ENCODE measurements at places on chromosomes 11 and 22.

DNA sequence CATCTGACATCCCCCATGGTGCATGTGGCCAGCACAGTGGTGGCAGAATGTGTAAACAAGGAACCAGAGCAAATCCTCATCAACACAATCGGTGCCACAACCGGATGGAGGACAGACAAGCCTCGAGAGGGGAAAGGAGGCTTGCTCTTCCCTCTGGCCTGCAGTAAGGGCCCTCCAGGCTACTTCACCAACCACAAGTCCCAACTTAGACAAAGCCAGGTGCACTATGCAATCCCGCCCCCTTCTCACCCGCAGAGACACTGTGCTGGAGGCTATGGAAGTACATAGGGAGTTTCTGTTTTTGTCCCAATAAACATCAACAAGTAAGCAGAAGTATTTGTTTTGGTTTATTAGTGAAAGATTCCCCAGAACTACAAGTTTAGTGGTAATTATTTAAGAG, 54.3 kb downstream of the SPATA19 start:
- DNase-seq = no peak

GRCh38 chr11:127070808-127071207, 70.2 kb upstream of the KIRREL3 start:
- no peak for DNase-seq

DNA sequence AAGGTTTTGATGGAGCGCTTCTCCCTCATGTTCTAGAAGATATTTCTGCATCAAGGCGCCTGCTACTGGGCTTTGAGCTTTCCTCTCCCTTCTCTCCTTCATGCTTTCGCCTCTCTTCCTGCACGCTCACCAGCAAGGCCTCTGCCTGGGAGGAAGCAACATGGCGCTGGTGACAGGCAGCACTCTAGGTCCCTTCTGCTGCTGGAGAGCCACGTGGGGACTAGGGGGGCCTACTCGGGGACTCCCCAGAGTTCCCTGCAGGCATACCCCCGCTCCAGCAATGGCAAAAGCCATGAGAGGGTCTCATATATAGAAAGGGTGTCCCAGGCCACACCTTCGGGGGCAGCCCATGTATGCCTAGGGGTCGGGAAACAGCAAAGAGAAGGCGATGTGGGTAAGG, 49.7 kb downstream of the GRIK4 start:
- DNase-seq = no peak

DNA sequence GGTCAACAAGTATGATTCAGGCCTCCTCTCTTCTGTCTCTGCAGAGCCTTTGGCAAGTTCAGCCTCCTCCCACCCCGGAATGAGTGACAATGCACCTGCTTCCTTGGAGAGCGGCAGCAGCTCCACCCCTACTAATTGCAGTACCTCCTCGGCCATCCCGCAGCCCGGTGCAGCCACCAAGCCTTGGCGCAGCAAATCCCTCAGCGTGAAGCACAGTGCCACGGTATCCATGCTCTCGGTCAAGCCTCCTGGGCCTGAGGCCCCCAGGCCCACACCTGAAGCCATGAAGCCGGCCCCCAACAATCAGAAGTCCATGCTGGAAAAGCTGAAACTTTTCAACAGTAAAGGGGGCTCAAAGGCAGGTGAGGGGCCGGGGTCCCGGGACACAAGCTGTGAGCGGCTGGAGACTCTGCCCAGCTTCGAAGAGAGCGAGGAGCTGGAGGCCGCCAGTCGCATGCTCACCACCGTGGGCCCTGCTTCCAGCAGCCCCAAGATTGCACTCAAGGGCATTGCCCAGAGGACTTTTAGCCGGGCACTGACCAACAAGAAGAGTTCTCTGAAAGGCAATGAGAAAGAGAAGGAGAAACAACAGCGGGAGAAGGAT, 220.6 kb downstream of the NAV2 start:
- no peak for DNase-seq

DNA sequence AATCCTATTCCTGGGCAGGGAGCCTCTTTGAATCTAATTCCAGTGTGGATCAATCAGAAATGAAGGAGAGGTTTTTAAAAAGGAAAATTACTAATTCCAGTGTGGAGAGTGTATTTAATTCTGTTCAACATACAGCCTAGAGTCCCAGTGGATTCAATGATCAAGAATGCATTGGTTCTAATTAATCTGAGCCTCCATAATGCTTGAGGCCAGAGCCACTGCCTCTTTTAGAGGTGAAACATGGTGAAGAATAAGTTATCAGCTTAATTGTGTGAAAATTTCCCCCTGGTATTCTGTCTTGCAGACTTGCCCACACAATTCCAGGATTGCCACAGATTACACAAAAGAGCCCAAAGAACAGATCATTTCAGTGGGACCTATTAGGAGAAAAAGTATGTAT, 87.7 kb downstream of the TECTA start:
- DNase-seq = no peak

- DNase-seq = no peak
Measured at GRCh38 chr22:23849009-23850006, 8.4 kb upstream of the SLC2A11 start.

DNA sequence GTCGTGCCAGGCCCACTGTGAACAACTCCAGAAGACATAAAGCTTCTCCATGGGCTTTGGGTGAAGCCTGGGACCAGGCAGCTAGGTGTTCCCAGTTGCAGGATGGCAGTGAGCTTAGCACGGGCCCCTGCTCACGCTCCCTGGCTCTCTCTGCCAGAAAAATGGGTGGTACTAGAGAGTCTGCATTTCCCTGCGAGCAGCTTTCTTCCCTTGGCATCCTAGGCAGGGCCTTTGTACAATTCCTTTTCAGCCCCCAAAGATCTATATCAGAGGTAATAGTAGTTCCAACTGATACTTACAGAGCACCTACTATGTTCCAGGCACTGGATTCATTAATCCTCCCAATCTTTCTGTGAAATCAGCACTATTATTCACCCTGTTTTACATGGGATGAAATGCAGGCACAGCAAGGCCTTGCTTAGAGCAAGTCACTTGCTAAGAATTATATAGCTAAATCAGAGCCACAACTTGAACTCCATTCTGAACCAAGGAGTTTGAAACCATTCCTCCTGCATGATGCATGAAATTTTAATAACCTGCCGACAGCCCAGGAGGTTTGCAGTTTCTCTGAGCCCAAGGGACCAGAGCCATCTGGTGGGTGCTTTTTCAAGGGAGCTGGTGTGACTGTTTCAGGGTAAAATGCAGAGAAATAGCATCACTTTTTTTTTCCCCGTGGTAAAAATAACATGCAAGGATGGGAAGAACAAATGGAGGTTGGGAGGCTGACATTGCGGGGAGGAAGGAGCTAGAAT, 22.7 kb downstream of the NAV2 start:
- DNase-seq = no peak

DNA sequence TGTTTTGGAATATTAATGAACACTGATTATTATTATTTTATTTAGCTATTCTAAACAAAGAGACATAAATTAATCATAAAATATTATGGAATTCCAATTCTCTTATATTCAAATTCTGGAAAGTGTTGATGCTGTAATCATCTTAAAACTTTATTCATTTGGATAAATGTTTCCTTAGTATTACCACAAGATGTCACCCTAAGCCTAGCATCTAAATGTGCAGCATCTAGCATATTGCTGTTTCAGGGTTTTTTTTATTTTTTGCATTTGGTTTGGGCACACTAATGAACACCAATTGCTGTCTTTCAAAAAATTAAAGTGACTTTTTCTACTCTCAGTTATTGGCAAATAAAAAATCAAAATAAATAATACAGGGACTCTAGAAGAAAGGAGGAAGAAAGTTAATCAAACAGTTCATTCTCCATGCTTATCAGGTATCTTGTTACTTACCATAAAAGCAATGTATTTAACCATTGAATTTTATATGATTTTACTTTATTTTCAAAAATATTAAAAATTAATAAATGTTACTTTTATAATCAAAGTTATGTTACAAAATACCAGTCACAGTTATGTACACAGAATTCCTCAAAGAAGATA, 31.8 kb downstream of the DLG2 start:
- DNase-seq = peak; percentile 47

DNA sequence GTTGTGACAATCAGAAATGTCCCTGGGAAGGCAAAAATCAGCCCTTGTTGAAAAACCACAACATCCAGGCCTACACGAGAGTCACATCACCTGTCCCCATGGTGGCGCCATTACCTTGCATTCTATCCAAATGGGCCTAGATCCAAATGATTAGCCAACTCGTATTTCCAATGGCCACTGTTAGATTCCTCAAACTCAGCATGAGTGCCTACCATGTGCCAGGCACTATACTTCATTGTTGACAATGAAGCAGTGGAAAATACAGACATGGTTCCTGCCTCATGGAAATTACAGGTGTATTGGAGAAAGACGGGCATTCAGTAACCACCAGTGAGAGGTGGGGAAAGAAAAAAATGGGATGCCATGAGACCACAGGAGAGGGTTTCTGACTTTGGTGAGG, 29.8 kb upstream of the CREB3L1 start:
- no peak for DNase-seq

DNA sequence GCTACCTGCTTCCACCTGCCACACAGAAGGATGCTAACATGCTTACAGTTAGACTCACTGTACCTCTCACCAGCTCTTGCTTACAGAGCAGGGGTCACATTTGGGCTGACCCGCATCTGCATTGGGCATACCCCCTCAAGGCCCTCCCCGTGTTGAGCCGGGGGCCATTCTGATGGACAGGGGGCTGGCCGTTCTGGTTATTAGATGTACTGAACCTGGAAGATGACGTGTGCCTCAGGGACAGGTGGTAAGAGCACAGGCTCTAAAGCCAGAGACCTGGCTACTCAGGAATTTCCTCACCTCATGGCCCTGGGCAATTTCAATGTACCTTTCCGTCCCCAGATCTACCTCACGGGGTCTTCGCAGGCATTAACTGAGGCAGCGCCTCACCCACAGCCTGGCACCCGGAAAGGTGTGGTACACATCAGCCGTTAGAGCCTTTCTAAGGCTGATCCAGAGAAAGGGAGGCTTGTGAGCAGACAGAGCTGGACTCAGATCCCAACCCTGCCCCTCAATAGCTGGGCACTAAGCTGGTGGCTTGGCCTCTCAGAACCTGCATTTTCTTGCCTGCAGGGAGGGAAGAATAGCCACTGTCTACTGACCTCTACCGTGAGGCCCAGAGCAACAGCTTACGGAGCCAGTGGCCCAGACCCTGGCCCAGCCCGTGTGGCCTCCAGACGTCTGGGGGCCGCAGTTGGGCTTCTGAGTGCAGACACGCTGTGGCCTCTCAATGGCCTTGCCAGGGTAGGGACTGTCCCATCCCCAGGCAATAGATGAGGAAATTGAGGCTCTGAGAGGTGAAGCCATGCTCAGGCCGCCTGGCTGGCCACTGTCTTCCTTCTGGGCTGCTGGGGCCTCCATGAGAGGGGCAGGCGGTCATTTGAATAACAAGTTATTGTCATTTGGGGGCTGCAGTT, 100.6 kb downstream of the MORC2 start:
- DNase-seq = no peak

DNA sequence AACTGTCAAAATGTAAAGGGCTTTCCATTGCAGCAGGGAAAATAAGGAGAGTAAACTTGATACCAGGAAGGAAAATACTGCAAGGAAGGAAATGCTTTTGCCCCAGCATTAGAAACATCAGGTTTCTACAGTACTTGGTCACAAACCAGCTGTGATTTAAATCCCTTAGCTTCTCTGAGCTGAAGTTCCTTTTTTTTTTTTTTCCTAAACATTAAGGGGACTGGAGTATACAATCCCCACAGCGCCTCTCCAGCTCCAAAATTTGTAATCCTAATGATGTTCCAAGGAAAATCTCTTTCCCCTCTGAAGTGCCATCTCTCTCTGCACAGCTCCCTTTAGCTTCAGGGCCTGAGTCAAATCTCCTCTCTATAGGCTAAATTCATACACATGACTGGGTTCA, 220.5 kb upstream of the PITPNB start:
- no peak for DNase-seq

- no peak for DNase-seq
Measured at GRCh38 chr11:30585125-30585891, 845 bp downstream of the MPPED2 start.

GRCh38 chr22:25567251-25567675, 2.8 kb downstream of the GRK3 start:
- no peak for DNase-seq

DNA sequence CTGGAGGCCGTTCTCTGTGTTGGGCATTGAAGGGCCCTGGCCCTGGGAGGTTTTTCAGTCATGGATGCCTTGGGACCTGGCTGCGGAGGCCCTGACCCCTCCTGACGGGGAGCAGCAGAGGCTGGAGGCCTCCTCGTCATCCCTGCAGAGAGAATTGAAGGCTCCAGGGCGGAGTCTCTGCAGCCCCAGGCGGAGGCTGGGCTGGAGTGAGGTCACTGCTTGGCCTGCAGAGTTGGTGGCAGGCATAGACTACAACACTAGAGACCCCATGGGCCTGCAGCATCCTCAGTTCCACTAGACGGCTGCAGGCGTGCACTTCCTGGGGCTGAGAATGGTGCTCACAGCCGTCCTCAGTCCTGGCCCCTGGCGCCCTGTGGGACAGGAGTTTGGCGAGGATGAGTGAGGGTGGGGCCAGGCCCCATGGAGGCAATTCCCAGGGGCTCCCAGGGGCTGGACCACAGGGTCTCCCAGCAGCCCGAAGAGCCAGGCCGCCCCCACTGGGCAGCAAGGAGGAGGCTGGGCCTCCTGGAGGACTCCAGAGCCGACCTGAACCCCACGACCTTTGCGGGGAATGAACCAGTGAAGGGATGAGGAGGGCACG, 1194.9 kb downstream of the BRD1 start:
- DNase-seq = no peak

DNA sequence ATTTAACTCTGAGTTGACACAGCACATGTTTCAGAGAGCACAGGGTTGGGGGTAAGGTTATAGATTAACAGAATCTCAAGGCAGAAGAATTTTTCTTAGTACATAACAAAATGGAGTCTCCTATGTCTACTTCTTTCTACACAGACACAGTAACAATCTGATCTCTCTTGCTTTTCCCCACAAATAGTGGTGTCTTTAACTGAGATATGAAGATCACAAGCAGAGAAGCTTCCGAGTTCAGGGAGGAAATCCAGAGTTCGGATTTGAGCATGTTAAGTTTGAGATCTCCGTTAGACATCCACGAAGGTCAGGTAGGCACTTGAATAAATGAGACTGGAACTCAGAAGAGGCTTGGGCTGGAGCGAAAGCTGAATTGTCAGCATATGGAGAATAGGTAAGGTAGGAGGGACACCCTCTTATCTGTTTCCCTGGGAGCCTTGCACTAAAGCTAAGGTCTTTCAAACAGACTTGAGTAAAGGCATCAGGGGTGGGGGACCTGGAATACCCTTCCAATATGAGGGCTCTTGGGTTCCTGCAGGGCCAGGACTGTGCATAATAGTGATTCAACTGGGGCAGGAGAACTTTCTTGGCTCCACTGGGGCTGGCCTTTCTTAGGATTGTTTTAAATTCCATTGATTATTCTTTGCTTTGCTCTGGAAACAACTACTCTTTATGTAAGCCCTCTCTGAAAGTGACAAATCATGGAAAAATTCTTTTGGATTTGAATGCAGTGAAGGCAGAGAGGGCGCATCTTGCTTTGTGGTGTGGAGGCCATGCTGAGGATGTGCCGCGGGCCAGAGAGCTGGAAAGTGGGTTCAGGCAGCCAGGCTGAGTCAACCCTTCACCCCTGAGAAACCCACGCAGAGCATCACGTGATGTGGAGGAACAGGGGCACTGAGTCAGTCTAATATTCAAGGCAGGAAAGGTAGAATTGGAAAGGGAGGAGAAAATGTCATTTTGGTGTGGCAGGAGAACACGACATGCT, 62.7 kb upstream of the AMPD3 start:
- DNase-seq = no peak
